ENCODE measurements at places on chromosomes 7 and 10.

- DNase-seq = no peak
Measured at GRCh38 chr7:69982197-69982596, 383.9 kb downstream of the AUTS2 start.

- DNase-seq = no peak
Measured at GRCh38 chr7:26379711-26380110, 88.0 kb downstream of the SNX10 start.

DNA sequence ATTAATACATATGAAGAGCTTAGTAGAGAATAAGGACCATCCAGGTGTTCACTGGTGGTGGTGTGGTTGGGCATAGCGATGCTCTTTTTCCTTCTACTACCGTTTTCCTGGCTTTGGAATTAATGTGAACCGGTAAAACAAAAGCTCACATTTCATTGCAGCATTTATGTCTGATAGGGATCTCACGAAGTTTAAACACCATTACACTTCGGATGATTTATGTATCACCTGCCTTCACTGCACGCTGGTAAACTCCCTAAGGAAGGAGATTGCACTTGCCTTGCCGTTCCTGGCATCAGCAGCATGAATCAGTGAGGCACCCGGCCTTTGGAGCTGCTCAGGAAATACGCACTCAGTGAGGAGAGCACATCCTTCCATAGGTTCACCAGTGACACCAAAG is 47.5 kb downstream of the WIPF3 start:
- peak; percentile 15 for DNase-seq

GRCh38 chr10:96238646-96239623 is 32.4 kb downstream of the BLNK start:
- DNase-seq = no peak

DNA sequence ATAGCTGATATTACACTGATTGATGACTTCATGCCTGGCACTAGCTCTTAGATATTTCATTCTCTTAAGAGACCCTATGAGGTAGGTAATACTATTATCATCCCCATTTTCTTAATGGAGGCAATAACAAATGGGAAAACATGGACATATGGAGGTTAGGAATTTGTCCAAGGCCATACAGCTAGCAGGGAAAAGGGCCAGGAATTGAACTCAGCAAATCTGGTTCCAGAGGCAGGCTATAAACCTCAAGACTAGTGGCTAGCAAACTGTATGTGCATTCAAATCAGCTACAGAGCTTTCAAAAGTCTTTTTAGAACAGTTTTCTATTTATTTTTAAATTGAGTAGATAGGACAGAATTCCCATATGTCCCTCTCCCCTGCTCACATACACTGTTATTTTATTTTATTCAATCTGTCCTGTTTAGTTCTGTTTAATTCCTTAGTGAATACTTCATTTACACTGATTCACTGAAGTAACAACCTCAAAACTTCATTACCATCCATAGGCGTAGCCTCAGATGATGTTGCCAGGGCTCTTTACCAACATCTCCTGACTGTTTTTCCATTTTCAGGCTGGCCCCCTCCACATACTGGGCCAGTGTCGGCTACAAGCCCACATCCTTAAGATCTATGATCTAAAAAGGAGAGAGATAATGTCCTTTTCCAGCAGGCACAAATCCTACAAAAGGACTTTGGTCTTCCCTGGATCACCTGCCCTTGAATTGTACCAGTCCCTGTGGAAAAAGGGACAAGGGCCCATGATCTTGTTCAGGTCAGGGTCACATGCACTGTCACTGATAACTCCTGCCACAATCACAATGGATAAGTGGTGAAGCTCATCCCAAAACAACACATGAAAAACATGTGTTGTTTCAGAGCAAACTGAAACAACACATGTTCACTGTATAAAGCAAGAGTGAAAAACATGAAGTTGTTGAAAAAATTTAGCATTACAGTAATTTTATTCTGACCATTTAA is 15.9 kb downstream of the FAM24B start:
- no peak for DNase-seq

DNA sequence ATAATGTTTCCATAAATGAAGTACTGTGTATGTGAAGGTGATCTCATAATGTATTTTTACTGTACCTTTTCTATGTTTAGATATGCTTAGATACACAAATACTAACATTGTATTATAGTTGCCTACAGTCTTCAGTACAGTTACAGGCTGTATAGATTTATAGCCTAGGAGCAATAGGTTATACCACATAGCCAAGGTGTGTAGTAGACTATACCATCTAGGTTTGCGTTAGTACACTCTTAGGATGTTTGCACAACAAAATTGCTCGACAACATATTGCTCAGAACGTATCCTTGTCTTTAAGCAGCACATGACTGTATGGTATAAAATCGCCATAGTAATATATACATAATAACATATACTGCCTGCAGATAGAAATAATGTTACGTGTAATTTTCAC is 42.9 kb downstream of the WAC start:
- DNase-seq = no peak

DNA sequence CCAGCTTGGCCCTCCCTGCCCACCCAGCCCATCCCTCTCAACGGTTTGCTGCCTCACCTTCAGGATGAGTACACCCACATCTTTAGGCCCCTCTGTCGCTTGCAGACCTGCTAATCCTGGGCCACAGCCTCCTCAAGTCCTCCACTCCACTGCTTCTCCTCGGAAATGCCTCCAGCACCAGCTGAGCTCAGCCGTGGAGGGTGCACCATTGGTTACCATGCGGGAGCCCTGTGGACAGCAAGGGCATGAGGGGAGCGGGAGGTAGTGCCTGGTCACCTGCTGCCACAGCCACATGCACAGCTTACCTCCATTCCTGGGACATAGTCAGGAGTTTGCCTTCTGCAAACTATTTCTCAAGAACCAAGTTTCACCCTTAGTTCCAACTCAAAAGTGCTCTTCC is 286.3 kb upstream of the ZMIZ1 start:
- no peak for DNase-seq

- no peak for DNase-seq
Measured at GRCh38 chr7:36284456-36285090, 105.1 kb upstream of the ANLN start.

GRCh38 chr10:97514344-97514743 is 15.6 kb downstream of the UBTD1 start:
- no peak for DNase-seq

DNA sequence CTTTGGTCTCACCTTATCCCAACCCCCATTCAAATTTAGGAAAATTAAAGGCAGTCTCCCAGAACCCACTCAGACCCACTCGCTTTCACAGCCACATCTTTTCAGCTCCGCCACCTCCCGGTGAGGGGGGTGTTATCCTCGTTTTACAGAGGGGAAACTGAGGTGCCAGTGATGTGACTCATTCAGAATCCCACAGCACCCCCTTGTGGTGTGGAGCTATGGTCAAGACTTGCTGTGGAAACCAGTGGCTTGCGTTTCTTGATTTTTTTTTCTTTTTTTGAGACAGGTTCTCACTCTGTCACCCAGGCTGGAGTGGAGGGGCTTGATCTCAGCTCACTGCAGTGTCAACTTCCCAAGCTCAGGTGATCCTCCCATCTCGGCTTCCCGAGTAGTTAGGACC is 27.6 kb downstream of the SLC35G1 start:
- no peak for DNase-seq

DNA sequence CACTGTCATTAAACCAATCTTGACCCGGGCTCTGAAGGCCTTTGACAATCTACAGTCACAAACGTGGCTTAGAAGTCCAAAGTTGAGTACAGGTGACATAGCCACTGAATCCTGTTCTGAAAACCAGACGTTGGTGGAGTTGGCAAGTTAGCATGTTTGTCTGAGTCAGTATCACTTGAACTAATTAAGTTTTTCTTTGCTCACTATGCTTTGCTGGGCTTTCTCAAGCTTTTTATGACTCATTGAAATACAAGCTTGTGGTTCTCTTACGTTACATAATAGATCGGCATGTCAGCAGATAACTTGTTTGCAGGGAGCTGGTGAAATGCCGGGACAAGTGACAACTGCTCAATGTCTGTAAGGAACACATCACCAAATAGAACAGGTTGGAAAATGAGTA is 53.8 kb downstream of the ARL5B start:
- no peak for DNase-seq

- no peak for DNase-seq
Measured at GRCh38 chr10:25753776-25754175, 180.3 kb upstream of the MYO3A start.

- DNase-seq = no peak
Measured at GRCh38 chr10:3495281-3495680, 289.7 kb downstream of the KLF6 start.

DNA sequence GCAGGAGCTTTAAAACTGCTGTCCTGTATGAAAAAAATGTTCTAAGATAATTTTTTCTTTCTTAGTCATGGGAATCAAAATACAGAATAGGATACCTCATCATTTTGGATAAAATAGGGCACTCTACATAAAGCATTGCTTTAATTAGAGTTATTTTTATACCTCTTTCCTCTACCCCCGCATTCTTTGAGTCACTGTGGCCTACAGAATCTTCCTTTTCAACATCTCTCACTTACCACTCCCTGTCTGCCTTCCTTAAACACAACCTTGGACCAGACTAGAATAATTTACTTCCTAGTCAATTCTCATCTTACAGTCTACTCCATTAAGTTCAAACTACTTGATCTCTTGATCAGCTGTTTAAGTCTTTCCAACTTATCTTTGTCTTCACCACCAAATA is 462.3 kb downstream of the PHTF2 start:
- DNase-seq = no peak

- DNase-seq = peak; percentile 14
Measured at GRCh38 chr10:66982792-66983474, 57.1 kb downstream of the LRRTM3 start.

Measured in NCI-H146 (cell line).